ENCODE measurements at places on chromosomes 7 and 10.

GRCh38 chr10:124179308-124180043 is 86.1 kb upstream of the CHST15 start:
- DNase-seq: no peak

- no peak for DNase-seq
These were observed 35.8 kb downstream of the PDGFA start for GRCh38 chr7:483656-484355.

- DNase-seq: no peak
These were observed 6.4 kb downstream of the ZMIZ2 start for GRCh38 chr7:44754802-44755697.

- no peak for DNase-seq
These were observed 305.8 kb downstream of the MDFIC start for GRCh38 chr7:115227473-115228235.

- DNase-seq: no peak
These were observed 24.4 kb downstream of the JMJD1C start for GRCh38 chr10:63441404-63441803.

DNA sequence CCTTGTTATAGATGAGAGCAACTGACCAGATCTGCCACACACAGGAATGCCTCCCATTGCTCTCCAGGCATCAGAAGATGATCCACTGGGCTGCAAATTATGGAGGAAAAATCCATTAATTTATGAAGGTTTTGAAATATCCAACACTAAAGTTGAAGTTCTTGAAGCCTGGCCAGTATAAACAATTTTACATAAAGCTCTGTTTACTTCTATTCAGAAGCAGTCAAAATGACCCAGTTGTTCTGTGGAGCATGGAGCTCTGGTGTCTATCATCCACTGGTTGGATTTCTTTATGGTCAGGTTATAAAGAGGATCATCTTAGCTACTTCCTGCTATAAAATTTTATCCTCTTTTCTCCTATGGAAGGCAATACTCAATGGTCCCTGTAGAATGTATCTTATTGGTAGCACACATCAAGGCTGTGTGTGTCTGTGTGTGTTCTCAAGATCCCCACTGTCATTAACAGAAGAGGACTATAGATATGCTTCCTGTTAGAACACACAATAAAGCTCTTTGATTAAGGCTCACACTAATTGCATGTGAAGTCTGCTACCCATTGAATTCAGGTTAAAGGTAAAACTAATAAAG is 747.4 kb downstream of the SUGCT start:
- DNase-seq: no peak

Data from NCI-H774 (cell line).